ENCODE measurements at places on chromosomes 3 and 15.

DNA sequence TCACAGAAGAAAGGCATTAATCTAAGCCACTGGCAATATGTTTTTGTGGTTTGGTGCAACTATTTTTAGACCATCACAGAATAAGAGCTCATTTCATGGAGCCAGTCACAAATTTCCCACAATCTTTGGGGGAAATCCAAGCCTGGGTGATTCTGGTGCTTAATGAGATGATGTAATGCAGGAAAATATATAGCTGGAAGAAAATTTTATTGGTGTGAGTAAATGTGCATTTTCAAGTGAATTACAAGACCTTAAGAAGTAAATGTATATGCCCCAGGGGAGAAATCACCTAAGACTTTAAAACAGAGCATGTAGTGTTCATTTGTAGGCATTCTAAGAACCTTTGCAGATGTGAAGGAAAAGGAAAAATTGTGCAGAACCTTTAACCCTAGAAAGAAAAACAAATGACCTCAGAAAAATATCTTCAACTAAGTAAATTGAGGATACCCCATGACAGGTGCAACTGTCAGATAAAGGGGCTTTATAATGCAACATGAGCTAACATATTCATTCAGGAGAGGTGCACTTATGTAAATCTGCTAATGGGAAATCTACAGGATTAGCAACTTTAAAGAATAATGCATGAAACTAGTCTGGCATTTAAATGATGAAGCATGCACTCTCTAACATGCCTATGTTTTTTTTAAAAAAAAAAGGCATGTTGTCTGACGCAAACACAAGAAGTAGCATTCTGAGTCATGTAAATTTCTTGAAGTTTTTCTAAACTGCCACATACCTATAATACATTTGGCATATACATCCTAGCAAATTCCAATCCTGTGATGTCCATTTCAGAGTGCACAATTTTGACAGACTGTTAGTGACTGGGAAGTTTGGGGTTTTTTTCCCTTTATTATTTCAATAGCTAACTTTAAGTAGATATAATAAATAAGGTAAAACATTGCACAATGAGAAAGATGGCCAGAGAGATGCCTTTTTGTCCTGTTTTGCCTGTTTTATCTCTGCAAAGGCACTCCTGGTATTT is 105.1 kb downstream of the MEX3B start:
- no peak for DNase-seq

- DNase-seq: no peak
These were observed 84.4 kb downstream of the CMSS1 start for GRCh38 chr3:99902091-99902490.

DNA sequence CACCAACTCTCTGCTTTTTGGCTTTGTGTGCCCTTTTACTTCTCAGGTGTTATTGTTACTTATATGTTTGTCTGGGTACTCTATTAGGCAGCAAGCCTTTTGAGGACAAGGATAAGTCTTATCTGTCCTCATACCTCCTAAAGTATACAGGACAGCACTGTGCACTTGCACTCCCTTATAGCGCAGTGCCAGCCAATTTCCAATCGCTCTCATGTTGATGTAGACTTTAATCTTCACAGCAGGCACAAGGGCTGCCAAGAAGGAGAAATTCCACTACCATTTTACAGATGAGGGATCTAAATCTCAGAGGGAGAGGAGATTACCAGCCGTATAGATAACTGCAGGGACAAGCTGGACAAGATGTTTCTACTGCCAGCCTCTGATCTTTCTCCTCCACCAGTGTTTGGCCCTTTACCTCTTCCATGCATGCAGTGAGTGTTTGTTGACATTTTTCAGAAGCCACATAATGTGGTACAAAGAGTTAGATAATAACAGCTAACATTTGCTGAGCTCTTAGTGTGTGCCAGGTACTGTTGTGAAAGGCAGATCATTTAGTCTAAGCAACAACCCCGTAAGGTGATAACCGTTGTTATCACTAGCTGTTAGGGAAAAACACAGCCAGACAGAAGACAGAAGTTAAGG is 30.1 kb downstream of the SST start:
- DNase-seq: no peak

DNA sequence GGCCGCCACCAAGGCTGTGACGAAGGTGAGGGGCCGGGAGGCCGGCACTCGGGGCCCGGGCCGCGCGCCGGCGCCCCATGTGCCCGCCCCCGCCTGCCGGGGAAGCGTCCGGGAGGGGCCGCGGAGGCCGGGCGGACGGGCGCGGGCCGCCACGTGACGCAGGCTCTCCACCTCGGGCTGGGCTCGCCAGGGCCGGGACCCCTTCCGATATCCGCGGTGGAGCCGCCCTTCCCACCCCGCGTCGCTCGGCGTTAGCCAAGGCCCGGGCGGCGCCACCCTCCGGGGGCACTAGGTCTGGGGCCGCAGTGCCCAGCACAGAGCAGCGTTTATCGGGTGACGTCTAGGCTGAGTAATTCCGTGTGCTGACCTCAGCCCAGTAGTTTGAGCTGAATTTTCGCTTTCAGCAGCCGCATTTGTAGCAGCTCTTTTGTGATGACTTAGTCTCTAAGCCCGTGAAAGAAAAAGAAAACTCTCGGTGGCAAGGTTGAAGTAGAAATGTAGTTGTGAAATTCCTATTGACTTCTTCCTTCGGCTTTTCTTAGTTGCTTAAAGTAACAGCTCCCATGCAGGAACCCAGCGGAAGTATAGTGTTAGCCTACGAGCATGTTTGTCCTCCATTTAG is 885 bp downstream of the CDV3 start:
- peak; percentile 72 for DNase-seq

- no peak for DNase-seq
These were observed 53.7 kb upstream of the TLE3 start for GRCh38 chr15:70151462-70151861.

DNA sequence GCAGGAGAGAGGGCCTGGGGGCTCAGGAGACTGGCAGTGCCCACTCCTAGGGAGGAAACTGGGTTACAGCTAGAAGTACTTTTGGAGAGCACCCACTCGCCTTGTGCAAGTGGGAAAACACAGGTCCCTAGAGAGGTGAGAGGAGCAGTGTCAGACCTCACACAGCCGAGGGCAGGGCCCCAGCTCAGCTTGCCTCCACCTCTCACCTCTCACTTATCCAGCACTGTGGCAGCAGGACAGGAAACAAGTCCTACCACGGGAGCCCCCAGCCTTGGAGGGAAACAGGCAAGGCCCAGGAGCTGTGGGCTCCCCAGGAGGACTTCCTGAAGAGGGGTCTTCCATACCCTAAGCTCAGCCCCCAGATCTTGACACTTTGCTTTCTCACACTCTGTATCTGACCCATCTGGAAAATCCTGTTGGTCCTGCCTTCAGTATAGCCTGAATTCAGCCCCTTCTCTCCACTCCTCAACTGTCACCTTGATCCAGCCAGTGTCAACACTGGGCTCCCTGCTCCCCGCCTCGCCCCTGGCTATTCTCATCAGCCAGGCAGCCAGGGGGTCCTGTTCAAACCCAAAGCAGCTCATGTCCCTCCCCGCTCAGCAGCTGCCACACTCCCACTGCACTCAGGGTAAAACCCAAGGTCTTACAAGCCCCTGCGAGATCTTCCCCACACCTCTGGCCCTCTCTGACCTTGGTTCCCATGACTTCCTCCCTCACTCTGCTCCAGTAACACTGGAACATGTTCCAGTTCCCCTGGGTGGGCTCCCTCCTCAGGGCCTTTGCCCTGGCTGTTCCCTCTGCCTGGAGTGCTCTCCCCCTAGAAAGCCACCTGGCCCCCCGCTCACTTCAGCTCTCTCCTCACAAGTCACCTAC is 870 bp upstream of the TMEM40 start:
- no peak for DNase-seq

DNA sequence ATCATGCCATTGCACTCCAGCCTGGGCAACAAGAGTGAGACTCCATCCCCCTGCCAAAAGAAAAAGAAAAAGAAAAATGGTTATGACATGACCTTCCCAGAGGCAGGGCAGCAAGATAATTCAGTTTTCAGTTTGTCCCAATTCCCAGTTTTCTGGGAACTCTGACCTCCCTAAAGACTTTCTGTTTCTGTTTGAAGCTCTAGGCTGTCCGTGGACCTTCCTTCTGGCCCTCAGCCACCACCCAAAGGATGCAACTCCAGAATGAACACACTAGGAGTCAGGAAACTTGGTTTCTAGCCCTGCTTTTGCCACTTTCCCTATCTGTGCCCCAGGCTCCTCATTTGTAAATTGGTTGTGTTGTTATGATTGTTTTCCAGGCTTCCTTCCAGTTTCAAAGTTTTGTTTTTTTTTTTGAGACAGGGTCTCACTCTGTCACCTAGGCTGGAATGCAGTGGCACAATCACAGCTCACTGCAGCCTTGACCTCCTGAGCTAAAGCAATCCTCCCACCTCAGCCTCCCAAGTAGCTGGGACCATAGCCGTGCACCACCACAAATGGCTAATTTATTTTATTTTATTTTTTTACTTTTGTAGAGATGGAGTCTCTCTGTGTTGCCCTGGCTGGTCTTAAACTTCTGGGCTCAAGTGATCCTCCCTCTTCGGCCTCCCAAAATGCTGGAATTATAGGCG is 68.6 kb downstream of the CDC25A start:
- DNase-seq: no peak

- peak; percentile 45 for DNase-seq
These were observed 10.6 kb upstream of the ITPKA start for GRCh38 chr15:41483115-41483514.

- DNase-seq: no peak
These were observed 86.9 kb upstream of the SATB1 start for GRCh38 chr3:18512007-18512406.
